RPMI7951 (cell line): ENCODE measurements at places on chromosomes 1 and 21. TPM values are rescaled to one million over a fixed set of nuclear protein-coding genes. Genes with fewer than 3 reads are reported as not detected.

BRDT gene
- not detected in 2 replicates for total RNA-seq

RNU1-1 gene
- total RNA-seq: under 0.01 TPM in 1 of 2 replicates, not detected in the other

CD84 gene
- not detected in 2 replicates for total RNA-seq

BSND gene
- not detected in 2 replicates for total RNA-seq

EVI5 gene
- total RNA-seq: 11.8 and 12.6 TPM in 2 replicates

TRIM63 gene
- 0.12 TPM in 1 of 2 replicates, not detected in the other for total RNA-seq

SLC16A4 gene
- total RNA-seq: 16.3 and 18.5 TPM in 2 replicates

LINGO4 gene
- not detected in 2 replicates for total RNA-seq

MEX3A gene
- total RNA-seq: 2.1 and 2.4 TPM in 2 replicates

SYT6 gene
- not detected in 2 replicates for total RNA-seq

POGZ gene
- 9.5 and 13.5 TPM in 2 replicates for total RNA-seq

DNM3 gene
- 1.7 and 4.1 TPM in 2 replicates for total RNA-seq

KCNJ9 gene
- total RNA-seq: not detected in 2 replicates

ELAPOR1 gene
- total RNA-seq: 0.29 and 0.36 TPM in 2 replicates

FCRL4 gene
- total RNA-seq: not detected in 2 replicates

RNPEP gene
- total RNA-seq: 46.6 and 55.4 TPM in 2 replicates

DISP3 gene
- total RNA-seq: not detected in 2 replicates

ATP6V1G3 gene
- total RNA-seq: not detected in 2 replicates

ZSWIM5 gene
- 0.10 TPM in 1 of 2 replicates, not detected in the other for total RNA-seq

FCGR2B gene
- under 0.01 TPM in 1 of 2 replicates, not detected in the other for total RNA-seq

BGLAP gene
- 17.7 and 44.1 TPM in 2 replicates for total RNA-seq

AKR7A3 gene
- total RNA-seq: 0.68 and 0.84 TPM in 2 replicates

LCE1A gene
- total RNA-seq: not detected in 2 replicates

CSDE1 gene
- total RNA-seq: 339 and 465 TPM in 2 replicates

SPATA46 gene
- not detected in 2 replicates for total RNA-seq

ALG14 gene
- total RNA-seq: 3.3 and 9.5 TPM in 2 replicates

MPZ gene
- 0.24 and 0.39 TPM in 2 replicates for total RNA-seq

IL19 gene
- 0.24 TPM in 1 of 2 replicates, not detected in the other for total RNA-seq

FAM131C gene
- 0.20 TPM in 1 of 2 replicates, not detected in the other for total RNA-seq

C1orf87 gene
- not detected in 2 replicates for total RNA-seq

TTC39A gene
- total RNA-seq: 0.24 TPM in 1 of 2 replicates, not detected in the other

FBXO2 gene
- 0.10 and 0.36 TPM in 2 replicates for total RNA-seq

ADGRB2 gene
- 3.4 and 6.7 TPM in 2 replicates for total RNA-seq

LCE3D gene
- total RNA-seq: not detected in 2 replicates

TACSTD2 gene
- not detected in 2 replicates for total RNA-seq
